GM04504 (cell line): ENCODE measurements at places on chromosomes 5 and 9.

- DNase-seq: no peak
These were observed 57.3 kb downstream of the TRIO start for GRCh38 chr5:14200312-14200990.

- no peak for DNase-seq
These were observed 1073.2 kb upstream of the DMAC1 start for GRCh38 chr9:8872802-8873201.

GRCh38 chr5:19492861-19493260 is 495.1 kb downstream of the CDH18 start:
- DNase-seq: no peak

- DNase-seq: peak; percentile 89
These were observed 136.9 kb upstream of the ANKH start for GRCh38 chr5:15008476-15008875.

- no peak for DNase-seq
These were observed 238.8 kb downstream of the GADD45G start for GRCh38 chr9:89843591-89843990.

GRCh38 chr9:20292002-20292401 is 330.3 kb downstream of the MLLT3 start:
- peak; percentile 17 for DNase-seq

GRCh38 chr5:67222243-67223025 is 25.8 kb upstream of the CD180 start:
- DNase-seq: no peak
